NCI-H1694 (cell line): ENCODE measurements at places on chromosomes 2 and 18.

DNA sequence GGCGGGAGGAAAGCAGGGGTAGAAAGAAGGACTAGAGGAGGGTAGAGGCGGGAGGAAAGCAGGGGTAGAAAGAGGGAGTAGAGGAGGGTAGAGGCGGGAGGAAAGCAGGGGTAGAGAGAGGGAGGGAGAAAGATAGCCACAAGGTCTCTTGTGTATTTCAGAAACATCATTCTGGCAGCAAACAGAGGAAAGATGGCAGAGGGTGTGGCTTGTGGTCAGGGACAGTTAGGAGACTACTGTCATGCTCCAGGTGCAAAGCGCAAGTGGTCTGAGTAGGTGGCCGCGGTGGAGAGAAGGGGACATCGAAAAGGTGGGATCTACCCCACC lies 82.4 kb upstream of the TAF1B start:
- no peak for DNase-seq

GRCh38 chr18:79139206-79139605 lies 70.0 kb downstream of the ATP9B start:
- DNase-seq = no peak

- DNase-seq = no peak
Measured at GRCh38 chr2:98547092-98547790, 61.1 kb downstream of the COA5 start.

GRCh38 chr2:74893332-74893731 lies 59.4 kb downstream of the HK2 start:
- no peak for DNase-seq

DNA sequence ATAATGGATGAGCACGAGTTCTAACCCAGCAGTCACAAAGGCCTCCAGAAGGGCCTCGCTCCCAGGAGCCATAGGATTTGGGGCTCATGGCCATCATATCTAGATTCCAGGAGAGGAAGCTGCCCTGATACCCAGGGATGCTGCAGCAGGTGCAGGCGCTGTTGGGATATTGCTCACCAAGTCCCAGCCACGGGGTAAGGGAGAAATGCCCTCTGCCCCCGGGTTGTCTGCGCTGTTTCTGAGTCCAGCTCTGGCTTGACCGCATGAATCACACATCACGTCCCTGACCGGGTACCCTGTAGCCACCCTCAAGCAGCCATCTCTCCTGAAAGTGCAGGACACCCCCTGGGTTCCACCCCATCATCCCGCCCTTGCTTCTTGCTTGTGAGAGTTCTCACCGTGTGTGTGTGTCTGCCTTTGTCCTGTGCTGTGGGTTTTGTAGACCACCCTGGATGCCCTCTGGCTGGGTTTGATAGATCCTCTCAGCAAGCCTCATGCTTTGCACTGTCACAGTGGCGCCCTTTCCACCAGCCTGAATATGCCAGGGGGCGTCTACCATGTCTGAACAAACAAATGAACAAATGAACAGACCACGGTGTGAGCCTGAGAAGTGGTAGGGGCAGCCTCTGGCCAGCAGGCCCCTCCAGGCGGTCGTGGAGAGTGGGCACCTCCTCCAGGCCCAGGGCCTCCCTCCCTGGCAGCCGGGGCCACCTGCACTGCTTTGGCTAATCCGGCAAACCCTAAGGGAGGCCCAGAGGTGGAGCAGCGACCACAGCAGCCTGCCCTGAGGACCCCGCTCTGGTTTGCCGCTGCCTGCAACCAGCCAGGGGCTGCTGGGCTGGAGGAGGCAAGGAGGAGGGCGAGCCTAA lies 32.1 kb downstream of the ADRA2B start:
- DNase-seq = no peak

- DNase-seq = no peak
Measured at GRCh38 chr2:85754313-85755095, 713 bp downstream of the ATOH8 start.

- DNase-seq = no peak
Measured at GRCh38 chr18:76914314-76914713, 92.0 kb downstream of the ZNF236 start.

DNA sequence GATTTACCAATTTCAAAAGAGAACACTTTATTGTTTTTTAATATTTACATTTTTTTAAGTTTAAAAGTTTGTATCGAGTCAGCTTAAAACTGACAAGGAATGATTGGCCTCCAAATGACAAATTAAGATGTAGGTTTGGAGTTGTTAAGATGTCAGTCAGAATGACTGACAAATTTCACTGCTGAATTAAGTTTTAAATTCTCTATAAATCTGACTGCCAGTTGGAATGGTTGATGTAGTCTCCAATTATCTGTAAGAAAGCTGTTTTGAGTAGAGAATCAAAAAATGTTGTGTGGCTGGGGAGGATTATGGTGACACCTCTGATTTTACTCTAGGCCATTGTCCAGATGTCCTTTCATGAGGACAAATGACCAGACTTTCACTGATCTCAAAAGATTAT lies 165.3 kb upstream of the CDH20 start:
- DNase-seq = no peak

GRCh38 chr2:164764996-164765395 lies 76.6 kb downstream of the COBLL1 start:
- DNase-seq = no peak

DNA sequence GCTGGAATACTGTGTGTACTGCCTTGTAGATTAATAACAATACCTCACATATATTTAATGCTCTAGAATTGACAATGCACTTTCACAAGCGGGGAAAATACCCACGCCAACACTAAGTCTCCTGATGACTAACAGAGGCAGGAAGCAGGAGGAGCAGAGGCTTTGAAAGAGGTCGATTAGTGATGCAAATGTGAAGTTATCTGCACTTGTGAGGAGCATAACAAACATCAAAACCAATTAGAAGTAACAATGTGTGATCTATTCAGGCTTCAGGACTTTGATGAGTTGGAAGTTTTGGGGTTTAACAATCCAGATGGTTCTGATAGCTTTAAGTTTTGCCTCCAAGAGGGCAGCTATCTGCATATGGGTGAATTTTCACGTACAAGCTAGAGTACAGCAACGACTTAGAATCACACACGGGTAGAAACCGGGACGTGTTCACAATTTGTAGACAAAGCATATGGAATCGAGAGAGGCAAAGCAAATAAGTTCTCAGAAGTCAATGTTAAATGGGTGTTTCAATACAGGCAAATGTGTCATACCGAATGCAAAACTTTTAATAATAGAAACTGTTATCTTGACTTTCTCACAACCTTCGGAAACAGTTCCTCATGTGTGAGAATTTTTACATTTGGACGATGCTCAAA lies 114.5 kb downstream of the METTL8 start:
- no peak for DNase-seq

GRCh38 chr18:27847412-27847811 lies 329.5 kb downstream of the CDH2 start:
- no peak for DNase-seq

GRCh38 chr2:105798595-105798994 lies 53.9 kb downstream of the NCK2 start:
- DNase-seq = no peak

DNA sequence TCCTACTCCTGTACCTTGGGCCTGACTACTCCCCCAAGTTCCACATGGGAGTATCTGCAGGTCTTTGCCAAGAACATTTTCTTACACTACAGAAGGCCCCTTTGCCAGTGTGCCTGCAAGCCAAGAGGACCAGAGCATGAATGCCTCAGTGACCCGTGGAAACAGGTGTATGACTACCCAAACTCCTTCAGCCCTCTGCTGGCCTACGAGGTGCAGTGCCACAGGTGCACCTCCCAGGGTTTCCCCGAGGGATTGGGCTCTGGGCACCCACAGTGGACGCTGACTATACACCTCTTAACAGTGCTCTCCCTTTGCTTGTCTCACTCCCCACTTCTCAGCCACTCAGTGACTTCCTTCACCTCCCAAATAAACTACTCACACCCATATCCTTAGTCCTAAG lies 91.4 kb downstream of the COL6A3 start:
- DNase-seq = no peak

GRCh38 chr2:34001557-34001956 lies 402.5 kb upstream of the FAM98A start:
- no peak for DNase-seq

DNA sequence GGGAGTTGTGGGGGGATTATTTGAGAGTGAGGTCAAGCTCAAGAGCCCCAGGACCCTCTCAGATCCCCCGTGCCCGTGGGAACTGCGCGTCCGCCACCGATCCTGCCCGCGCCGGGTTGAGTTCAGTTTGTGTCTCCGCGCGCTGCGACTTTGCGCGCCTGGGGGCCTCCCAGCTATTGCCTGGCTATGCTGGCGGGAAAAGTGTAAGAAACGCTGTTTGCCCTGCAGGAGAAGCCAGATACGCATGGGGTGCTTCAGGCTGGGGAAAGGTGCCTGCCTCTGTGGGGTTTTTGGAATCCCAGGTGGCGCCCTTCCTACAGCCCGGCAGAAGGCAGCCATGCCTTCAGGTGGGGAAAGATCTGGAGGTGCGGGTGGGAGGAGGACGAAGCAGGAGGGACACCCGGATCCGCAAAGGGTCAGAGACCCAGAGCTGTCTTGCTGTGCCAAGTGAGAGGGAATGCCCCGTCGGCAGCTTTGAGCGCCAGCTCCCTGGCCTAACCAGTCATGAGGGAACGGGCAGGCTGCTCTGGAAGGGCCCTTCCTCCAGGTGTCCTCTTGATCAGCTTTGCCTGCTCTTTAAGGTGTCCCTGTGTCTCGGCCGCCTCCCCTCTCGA lies 22.5 kb downstream of the TEX44 start:
- no peak for DNase-seq

DNA sequence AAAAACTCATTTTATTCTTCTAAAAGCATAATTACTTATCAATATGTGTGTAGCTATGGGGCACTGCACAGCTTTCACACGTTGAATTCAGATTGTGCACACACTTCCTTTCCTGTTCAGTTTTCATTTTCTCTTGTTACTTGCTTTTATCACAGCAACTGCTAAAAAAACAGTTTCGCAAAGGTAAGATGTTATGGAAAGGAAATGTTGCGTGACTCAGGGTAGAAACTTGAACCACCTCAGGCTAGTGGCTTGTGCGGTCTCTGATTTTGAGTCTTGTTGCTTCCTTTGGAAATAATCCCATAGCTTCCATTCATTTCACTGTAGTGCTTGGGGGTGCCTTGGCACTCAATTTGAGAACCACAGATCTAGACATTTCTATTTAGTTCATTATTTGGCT lies 171.9 kb downstream of the FMNL2 start:
- DNase-seq = no peak
